Activated T-helper 2 cell treated with anti-CD3 and anti-CD28 coated beads, Interferon-gamma antibody, Interleukin-2, Interleukin-4, amounts not matched to agents 10 μg/mL and 5 μg/mL and 100 μg/mL, durations not matched to agents 14 hours and 24 hours and 36 hours (primary cell): ENCODE measurements at places on chromosomes 1 and 21.

DNA sequence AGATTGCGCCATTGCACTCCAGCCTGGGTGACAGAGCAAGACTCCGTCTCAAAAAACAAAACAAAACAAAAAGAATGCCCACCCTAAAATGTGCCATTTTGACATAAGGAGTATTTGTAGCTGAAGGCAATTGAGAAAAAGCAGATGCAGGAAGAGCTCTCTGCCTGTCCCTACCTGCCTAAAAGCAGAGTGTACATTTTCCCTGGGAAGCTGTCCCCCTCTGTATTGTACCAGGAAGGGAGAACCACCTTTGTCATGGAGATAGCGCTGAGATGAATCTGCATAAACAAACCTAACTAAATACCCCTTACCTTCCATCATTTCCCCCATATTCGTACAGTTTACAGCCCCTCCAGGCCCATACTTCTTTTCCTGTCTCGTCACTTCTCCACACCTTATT is 94.4 kb upstream of the SLC45A1 start:
- no peak for DNase-seq

DNA sequence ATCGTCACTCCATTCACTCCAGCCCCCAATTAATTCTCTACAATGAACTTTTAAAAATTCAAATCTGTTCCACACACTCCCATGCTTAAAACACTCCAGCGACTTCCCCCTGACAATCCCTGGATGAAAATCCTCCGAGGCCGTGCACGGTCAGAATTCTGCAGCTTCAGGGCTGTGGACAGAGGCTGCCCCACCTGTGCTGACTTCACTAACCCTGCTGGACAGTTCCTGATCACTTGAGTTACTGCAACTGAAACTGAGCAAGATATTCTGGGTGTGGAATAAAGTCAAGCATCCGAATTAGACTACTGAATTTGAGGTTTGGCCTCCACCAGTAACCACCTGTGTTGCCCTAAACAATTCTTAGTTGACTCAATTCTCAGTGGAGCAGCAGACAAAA is 1.0 kb upstream of the JAK1 start:
- DNase-seq = no peak

GRCh38 chr21:33211732-33212131 is 18.0 kb upstream of the IFNAR2 start:
- no peak for DNase-seq

DNA sequence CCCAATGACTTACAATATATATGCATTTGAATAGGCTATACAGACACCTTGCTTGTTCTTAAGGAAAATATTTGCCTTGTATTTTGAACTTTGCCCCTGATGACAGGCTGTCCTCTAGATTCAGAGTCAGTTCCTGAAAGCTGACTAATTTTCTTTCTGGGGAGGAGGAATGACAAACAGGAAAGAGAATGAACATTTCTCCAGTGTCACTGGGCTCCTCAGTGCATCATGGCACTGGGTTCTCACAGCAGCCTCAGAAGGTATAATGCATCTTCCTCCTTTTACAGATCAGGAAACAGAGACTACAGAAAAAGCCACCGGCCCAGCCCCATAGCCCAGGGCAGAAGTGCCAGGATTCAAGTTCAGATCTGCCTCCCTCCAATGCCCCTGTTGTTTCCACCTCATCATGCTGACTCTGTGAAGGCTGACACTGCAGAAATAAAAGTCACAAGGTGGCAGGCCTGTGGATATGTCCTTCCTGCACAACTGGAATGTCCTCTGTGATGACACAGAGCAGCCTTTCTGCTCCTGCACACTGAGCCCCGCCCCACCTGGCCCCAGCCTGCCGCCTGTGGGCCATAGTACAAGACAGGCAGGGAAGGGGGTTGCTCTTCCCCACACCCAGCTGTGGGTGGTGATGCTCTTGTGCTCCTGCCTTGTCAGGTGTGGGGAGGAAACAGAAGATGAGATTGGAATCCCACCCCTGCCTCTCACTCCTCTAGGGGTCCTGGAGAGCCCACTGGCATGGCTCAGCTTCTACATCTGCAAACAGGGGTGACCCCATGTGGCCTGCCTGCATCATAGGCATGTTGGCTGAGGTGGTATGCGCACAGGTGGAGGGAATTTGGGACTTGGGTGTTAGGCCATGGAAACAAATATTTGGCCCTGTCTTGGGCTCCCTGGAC is 6.4 kb downstream of the TTC22 start:
- DNase-seq = no peak

DNA sequence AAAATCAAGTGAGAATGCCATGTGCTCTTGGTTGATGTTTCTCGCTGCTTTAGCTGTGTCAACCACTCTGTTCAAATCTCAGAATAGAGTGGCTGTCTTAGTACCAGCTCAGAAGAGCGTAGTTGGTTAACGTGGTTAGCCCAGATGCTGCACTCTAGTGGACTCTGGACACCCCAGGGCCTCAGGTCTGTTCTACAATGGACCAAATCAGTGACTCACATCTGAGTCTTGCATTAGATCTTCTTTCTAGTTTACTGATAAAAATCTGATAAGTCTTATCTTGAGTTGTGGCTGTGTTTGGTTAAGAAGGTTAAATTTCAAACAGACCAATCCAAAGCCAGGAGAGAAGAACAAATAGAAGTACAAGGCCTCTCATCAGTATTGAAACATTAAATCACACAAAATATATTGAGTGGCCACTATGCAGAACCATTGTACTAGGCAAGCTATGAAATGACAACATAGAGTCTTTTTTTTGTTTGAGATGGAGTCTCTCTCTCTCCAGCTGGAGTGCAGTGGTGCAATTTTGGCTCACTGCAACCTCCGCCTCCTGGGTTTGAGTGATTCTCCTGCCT is 104.1 kb downstream of the NR5A2 start:
- DNase-seq = no peak

DNA sequence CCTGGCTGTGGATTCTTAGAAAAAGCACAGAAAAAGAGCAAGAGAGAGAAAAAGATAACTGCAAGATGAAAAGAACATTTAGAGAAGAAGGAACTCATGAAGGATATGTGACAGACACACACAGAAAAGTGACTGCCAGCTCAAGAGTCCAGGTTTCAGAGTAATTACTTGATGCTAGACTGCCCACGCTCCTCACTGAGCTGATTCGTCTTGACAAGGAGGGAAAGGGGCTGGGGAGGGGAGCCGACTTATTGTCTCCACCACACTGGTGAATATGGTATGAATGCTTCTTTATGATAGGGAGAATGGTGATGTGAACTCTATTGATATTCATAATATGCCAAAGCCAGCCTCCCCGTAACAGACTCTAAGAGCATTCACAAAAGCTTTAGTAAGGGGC is 140.4 kb downstream of the BRINP2 start:
- no peak for DNase-seq
